ENCODE measurements at places on chromosomes 7 and 10.

- no peak for DNase-seq
These were observed 33.2 kb downstream of the TMEM229A start for GRCh38 chr7:123999703-124000102.

- no peak for DNase-seq
These were observed 601.3 kb upstream of the GHITM start for GRCh38 chr10:83538047-83538446.

GRCh38 chr7:11831736-11832495 lies at the start of gene THSD7A:
Gene THSD7A (minus strand): TSS chr7:11832198. CDS start chr7:11831946, 252 bp downstream.
- DNase-seq = peak; percentile 16

DNA sequence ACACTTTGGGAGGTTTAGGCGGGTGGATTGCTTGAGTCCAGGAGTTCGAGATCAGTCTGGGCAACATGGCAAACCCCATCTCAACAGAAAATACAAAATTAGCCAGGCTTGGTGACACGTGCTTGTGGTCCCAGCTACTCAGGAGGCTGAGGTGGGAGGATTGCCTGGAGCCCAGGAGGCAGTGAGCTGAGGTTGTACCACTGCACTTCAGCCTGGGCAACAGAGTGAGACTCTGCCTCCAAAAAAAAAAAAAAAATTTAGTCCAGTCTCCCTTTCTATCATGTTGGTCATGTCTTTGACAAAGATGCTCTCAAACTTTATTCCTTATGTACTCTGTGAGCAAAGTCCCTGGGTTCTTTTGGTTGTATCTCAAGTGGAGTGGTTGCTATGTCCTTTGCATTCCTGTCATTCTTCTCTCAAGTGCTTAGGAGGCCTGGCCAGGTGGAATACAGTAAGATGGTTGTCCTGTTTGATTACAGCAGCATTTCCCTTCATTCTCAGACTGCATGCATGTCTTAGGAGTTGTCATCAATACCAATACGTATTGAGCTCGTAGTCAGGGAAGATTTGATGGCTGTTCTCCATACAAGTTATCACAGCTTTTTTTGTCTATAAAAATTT lies 85.7 kb downstream of the MMRN2 start:
- DNase-seq = no peak

DNA sequence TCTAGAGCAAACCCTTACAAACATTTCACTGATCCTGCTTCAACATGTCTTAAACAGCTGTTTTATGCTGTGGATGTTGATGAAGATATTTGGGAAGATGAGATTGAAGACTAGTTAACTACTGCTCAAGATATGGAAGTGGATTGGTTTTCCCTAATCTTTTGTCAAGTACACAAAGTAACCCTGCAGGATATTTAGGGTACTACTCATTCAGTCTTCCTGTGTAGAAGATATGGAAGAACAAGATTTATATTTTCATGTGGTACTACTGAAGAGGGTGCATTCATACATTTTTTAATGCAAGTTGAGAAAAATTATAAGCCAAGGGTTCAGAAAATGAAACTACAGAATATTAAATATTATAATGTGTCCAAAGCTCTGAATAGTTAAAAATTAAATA lies 18.3 kb upstream of the TMEM140 start:
- DNase-seq = no peak

DNA sequence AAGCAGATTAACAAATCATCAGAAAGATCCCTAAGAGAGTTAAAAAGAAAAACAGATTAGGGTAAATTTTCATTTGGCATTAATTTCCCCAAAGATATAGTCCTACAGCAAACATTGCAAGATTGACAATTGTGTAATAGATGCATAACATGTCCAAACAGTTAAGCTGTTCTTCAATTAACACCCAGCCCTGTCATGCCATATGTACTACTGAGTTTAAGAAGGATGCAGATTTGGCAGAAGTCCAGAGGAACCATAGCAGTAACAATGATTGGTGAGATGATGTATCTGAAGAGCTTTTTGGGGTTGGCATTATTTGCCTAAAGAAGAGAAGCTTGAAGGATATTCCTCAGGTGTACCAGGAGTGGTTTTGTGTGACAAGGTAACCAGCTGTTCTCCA lies 287.6 kb downstream of the LRMDA start:
- no peak for DNase-seq

DNA sequence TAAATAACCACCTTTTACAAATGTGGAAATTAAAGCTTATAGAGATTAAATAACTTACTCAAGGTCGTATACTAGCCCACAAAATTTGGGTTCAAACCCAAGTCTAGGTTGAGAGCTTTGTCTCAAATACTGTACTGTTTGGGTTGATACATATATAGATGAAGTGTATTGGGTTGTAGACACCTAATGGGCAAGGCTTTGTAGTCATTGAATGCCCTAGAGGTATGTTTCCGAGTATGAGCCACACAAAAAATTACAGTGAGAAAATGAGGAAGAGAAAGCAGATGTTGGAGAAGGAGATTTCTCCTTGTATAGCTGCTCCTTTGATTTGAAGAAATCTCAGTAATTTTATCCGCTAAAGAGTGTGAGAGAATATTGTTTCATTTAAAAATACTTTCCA lies 60.6 kb downstream of the C1GALT1 start:
- DNase-seq = no peak

- no peak for DNase-seq
These were observed 78.3 kb upstream of the AOAH start for GRCh38 chr7:36802459-36803135.

GRCh38 chr10:1523221-1523620 lies 214.1 kb downstream of the ADARB2 start:
- DNase-seq = no peak

GRCh38 chr7:34036051-34036920 lies 130.9 kb downstream of the BMPER start:
- DNase-seq = peak; percentile 93

- no peak for DNase-seq
These were observed 10.4 kb upstream of the TARP start for GRCh38 chr7:38283809-38284208.

DNA sequence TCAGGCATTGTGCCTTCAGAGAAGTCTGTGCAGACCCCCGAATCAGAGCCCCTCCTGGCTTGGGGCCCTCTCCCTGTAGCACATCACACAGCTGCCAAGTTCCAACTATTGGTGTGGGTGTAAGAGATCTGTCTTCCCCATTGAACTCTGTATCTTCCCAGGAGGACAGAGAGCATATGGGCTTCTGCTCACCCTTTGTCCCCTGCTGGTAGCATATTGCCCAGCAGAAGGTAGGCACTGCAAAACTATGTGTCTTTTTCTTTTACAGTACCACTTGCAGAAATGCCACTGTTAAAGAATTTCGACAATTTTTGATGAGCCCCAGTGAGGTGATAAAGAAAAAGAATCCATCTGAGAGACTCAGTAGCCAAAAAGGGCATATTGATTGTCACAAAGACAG lies 59.6 kb downstream of the NPY start:
- DNase-seq = no peak
